ENCODE measurements at places on chromosomes 6 and 20. TPM values are rescaled to one million over a fixed set of nuclear protein-coding genes. Genes with fewer than 3 reads are reported as not detected.

GRCh38 chr20:59810449-59811187 lies 122.8 kb downstream of the SYCP2 start:
- no peak for DNase-seq

- no peak for DNase-seq
These were observed 17.0 kb downstream of the MDGA1 start for GRCh38 chr6:37680668-37681067.

PNPLA1 gene
- polyA plus RNA-seq = not detected

GPR6 gene
- not detected for polyA plus RNA-seq

- DNase-seq = no peak
These were observed 16.3 kb upstream of the RFPL4B start for GRCh38 chr6:112330879-112331265.

DNA sequence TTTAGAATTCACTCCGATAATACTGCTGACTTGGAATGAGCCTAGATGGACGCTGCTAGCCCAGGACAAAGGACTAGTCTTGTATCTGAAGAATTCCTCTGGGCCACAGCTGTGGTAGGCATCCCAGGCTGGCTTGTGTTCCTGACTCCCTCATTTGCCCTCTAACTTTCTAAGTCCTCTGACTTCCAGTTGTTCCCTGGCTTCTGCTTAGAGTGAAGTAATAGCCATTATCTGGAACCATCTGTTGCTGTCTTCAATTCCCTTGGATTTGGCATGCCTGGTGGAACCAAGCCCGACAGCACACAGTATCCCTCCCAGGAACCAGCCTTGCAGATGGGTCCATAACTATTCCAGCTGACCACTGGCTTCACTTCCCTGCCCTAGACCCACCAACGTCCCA lies 376.0 kb downstream of the SYNE1 start:
- DNase-seq = no peak
